NCI-H2081 (cell line): ENCODE measurements at places on chromosomes 2 and 18.

DNA sequence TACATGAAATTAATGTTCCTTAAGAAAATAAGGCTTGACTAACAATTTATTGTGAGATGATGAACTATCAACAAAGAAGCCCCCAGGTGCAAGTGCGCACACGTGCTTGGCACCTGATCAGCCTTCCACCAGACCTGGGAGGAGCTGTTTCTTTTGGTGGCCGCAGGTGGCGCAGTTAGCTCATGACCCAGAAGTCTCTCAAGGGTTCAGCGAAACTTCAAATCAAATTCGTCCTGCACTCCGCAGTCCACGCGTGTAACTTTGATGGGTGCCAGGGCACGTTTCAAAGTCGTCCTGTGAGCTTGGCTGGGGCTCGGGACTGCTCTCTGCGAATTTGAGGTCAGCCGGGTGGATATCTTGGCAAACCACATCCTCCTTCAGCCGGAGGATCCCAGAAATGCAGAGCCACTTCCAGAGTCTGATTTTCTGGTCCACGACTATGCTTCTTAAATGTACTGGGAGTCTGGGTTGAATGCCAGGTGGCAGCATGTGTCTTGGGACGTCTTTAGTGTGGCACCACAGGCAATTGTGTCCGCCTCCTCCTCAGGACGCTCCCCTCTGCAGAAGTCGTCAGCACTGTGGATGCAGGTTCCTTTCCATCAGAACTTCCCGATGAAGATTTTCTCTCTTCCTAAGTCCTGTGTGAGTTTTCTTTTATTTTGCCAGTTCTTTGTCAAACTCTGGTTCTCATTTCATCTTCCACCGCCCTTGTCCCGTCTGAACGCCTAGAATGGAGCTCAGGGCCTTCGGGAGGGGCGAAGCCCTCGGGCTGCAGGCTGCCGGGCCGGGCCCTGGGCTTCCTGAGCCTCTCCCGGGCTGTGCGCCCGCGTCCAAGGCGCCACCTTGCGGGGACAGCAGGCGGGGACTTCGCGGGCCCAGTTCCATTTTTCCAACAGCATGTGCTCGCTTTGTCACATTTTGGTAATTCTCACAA, 61.3 kb upstream of the RAPGEF4 start:
- no peak for DNase-seq

GRCh38 chr18:23828426-23828825, 139.2 kb downstream of the LAMA3 start:
- DNase-seq = peak; percentile 10

DNA sequence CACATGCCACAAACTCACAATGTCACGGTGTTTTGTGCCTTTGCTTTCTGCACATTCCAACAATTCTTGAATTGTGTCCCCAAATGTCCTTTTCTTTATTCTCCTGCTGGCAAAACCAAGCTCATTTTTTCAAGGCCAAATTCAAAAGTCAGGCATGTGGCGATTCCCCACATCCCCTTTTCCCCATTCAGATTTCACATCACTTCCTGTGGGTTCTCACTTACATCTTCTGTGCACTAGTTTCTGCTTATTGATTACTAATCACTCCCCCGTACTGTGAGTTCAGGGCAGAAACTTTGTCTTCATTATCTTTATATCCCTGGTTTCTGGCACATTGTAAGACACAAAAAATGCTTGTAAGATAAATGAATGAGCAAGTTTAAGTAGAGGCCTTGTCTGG, 69.2 kb downstream of the AP1S3 start:
- DNase-seq = no peak

GRCh38 chr18:9429662-9429993, 45.7 kb upstream of the RALBP1 start:
- no peak for DNase-seq

DNA sequence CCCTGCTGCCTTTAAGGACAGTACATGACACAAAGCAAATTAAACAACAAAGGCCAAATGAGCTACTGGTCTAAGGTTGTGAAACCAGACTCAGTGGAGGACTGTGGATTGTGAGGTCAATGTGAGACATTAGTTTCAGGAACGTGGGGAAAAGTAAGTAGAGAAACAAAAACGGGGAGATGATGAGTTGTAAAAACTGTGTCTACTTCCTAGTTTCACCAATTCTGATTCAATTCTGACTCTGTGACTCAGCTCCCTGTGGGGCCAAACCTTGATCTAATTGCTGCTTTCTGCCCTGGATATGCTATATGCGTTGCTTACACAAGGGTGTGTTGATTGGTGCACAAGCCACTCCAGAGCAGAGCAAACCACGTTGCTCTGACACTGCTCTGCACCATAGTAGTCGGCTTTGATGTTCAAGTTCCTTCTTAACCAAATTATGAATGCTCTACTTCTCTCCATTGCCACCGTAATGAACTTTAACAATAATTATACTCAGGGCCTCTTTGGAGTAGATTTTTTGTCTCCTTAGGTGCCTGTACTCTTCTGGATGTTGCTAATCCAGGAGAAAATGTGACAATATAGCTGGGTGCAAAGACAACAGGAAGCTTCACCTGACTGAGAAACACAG, 1640.1 kb upstream of the CELF4 start:
- DNase-seq = no peak

- DNase-seq = peak; percentile 98
These were observed at the start of gene PPM1G for GRCh38 chr2:27409321-27410073. Gene PPM1G, minus strand, starts transcription at chr2:27409591. Its CDS starts 169 bp downstream, at chr2:27409422.

DNA sequence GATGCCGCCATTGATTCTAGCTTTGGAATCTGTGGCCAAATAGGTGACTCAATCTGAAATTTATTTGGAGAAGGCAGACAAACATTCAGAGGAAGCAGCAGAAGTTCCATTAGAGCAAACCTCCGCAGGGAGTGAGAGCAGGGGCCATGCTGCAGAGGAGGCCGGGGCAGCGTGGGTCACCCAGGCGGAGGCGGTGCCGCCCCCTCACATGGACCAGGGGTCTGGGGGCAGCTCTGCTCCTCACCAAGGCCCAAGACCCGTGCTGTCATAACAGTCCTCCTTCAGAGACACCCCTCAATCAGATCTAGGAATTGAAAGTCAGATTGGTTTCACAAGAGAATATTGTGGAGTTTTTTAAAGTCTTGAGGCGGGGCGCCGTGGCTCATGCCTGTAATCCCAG, 92.4 kb downstream of the GBX2 start:
- DNase-seq = no peak

DNA sequence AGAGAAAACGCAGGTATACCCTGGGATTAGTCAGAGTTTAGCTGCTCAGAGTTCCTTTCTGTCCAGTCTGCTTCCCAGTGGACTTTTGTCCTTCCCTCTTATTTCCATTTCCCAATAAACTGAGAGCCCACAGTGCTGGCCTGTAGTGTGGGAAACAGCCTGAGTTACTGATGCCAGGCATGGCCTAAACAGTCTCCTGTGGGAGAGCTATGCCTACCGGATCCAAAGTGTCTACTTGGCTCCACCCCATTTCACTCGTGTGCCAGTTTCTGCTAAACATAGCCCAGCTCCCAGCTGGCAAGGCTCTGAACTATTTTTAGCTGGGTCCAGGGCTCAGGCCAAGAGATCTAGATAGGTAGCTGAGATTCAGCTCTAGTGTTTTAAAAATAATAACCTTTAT, 15.6 kb upstream of the PPP1CB start:
- no peak for DNase-seq

DNA sequence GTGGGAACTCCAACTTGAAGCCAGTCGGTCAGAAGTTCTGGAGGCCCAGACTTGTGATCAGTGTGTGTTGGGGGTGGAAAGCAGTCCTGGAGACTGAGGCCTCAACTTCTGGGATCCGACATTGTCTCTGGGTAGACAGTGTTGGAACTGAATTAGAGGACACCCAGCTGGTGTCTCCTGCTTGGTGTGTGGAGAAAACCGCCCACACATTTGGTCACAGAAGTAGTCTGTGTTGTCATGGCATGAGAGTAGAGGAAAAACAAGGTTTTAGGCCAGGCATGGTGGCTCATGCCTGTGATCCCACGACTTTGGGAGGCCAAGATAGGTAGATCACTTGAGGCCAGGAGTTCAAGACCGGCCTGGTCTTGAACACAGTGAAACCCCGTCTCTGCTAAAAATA, 51.5 kb downstream of the PUM2 start:
- DNase-seq = no peak

DNA sequence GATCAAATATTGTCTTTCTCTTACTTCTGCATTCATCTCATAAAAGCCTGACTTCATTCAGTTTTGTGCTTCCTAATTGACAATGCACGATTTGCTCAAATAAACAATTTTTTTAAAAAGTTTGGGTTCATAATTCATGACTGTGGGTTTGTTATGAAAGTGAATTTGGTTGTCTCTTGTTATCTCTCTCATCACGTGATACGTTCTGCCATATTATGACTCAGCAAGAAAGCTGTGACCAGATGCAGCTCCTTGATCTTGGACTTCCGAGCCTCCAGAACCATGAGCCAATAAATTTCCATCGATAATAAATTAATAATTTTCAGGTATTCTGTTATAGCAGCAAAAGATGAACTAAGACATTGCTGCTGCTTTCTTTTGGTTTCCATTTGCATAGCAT, 156.5 kb upstream of the LRATD1 start:
- no peak for DNase-seq

DNA sequence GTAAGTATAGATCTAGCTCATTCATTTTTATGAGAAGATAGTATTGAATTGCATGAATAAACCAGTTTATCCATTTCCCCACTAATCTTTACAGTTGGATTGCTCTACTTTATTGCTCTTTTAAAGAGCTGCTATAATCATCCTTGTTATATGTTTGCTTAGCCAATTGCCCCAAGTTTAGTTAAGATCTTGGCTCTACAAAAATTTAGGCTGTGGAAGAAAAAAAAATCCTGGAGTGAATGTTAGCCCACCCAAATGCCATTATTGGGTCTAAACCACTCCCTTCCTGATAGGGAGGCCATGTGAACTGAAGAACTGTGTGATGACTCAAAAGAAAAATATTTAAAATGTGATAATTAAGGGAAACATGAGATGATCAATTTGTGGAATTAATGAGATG, 2.9 kb downstream of the ALS2 start:
- no peak for DNase-seq

DNA sequence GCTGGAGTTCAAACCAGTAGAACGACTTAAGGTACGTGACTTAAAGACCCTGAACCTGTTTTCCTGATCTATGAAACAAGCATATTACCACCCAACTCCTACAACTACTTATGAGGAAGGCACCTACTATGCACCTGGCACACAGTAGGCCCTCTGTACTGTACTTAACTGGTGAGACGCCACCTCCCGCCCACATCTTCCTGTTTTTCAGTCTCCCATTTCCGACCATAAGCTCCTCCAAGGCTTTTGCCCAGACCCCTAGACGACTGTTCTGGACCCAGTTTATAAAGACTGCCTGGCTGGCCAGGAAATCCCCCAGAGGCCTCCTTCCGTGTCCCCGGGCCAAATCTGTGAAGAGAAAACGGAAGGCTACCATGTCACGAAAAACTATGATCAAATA, 1.5 kb downstream of the GALNT14 start:
- DNase-seq = no peak

DNA sequence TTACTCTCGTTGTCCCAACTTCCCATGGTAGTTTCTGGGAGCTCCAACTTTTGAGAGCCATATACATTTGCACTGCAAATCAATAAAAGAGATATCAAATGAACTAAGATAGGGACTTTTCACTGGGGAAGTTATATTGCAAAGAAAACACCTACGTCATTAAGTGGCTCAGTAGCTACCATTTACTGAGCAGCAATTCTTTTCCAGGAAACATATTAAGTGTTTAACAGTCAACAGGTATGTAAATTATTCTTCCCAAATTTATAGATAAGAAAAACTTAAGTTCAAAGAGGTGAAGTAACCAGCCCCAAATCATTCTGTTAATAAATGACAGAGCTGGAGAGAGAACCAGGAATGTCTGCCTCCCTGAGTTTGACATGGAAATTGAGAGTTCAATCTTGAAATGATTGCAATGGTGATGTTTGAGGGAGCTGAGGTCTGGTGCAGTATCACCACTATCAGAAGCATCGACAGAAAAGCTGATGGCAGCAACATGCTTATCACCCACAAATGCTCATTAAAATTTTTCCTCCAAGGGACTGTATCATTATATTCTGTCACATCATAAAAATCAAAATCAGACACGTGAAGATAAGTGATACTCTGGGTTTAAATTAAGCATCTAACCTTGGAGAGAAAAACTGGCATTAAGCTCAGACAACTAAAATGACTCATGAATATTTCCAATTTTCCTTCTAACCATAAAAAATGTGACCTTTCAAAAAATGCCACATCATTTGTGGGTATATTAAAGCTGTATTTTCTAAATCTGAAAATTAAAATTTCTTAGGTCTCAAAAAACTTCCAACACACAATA, 43.4 kb downstream of the GAREM1 start:
- DNase-seq = no peak

- no peak for DNase-seq
These were observed 52.7 kb upstream of the CYP1B1 start for GRCh38 chr2:38128653-38129052.

GRCh38 chr2:287911-288757, at the start of gene ALKAL2:
Gene ALKAL2, minus strand, starts transcription at chr2:288091. Its CDS starts 256 bp downstream, at chr2:287835.
- DNase-seq = no peak

DNA sequence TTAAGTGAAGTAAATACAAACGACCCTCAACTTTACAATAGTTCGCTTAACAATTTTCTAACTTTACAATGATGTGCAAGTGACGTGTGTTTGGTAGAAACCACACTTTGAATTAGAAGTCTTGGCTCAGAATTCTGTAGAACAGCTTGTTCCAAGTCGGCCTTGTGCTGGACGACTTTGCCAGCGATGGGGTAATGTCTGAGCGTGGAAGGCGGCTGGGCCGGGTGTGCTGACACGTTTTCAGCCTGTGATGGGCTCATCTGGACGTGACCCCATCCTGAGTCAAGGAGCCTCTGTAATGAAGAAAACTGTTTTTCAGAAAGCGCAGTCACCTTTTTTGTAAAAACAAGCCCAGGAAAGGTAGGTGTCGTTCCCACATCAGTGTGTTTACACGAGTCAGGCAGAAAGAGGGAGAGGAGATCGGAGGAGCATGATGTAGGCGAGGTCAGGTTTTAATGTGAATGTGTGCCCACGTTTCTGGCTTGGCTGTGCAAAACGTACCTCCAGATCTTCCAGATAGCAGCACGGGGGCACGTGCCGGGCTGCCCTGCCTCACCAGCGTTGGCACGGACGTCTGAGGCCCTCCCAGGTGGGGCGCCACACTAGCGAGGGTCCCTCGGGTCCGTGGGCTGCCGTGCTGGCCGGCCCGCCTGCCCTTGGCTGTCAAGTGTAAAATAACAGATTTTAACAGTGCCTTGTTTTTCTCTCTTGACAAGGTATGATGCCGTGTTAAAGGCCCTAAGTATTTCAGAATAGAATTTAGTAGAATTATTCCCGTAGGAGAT, 54.6 kb downstream of the CTDP1 start:
- no peak for DNase-seq
